Esophagus squamous epithelium (tissue), 5 donors: ENCODE measurements at places on chromosomes 3 and 15. TPM values are rescaled to one million over a fixed set of nuclear protein-coding genes. Genes with fewer than 3 reads are reported as not detected.

DNA sequence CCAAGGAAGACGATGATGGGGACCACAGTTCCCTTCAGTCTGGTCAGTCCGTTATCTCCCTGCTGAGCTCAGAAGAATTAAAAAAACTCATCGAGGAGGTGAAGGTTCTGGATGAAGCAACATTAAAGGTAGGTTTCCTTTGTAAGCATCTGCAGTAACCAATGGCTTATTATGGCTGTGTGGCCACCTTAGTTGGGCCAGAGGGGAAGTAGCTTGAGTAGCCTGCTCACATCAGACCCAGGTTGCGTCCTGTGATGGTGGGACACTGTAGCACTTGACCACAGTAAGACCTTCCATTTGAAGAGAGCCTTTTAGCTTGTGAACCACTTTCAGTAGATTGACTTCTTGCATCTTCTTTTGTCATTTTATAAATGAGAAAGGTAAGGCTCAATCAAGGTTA, 22.6 kb downstream of the STARD5 start:
- no peak overlapping the region for H3K4me3 ChIP-seq
- H3K27ac ChIP-seq: no peak overlapping the region
- H3K36me3 ChIP-seq: peaks cover 48% of the 10 kb centered on the region
- H3K27me3 ChIP-seq: no peaks in the 10 kb centered on the region
- DNase-seq: no peak
- H3K4me1 ChIP-seq: peaks cover 18% of the 10 kb centered on the region

GOLGA8M gene
- total RNA-seq: 0.57 TPM

DNA sequence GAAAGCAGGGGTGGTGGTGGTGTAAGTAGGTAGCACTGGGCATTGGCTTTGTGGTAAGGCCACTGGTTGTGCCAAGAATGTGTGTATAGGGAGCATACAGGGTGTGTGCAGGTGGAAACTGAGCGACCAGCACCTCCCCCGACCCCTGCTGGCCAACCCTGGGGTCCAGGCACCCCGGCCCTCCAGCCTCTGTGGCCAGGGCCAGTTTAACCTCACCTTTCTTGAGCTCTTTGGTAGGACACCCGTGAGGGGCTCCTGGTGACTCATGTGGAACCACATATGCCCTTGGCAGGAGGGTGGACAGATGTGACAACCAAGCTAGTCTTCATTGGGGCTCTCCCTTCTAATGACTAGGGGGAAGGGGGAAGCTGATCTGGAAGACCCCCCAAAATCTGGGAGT, 19.5 kb downstream of the SHF start:
- H3K36me3 ChIP-seq: no peaks in the 10 kb centered on the region
- H3K4me3 ChIP-seq: no peak overlapping the region
- H3K27me3 ChIP-seq: no peaks in the 10 kb centered on the region
- DNase-seq: no peak

- no peaks in the 10 kb centered on the region for H3K36me3 ChIP-seq
- no peaks in the 10 kb centered on the region for H3K27me3 ChIP-seq
- H3K4me1 ChIP-seq: no peaks in the 10 kb centered on the region
- H3K4me3 ChIP-seq: no peak overlapping the region
- no peak overlapping the region for H3K27ac ChIP-seq
Measured at GRCh38 chr3:163573324-163573723, 1505.0 kb downstream of the SI start.

PPIP5K1 gene
- 29.2 TPM for total RNA-seq

DNA sequence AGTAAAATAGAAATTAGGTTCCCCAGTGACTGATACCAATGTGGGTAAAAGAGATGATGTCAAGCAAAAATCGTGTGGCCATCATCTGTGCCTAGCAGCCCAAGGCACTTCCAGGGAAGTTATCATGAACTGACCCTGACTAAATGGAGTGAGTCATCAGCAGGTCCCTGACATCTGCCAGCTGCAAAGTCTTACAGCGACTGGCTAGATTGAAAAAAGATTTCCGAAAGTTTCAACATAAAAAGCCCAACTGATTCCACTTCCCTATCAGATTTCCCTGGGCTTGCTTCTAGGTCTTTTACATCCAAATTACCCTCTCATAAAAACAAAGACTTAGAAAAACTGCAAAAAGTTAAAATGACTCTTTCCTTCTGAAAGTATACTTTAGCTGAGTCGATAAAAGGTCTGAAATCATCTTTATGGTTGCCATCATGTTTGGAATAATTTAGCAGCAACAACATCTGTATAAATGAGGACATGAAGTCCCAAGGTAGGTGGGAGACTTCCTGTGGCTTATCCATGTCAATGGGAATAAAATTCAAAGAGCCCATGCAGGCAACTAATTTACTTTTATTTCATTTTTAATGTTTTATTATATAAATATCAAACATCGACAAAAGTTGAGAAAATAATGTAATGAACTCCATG, 342.8 kb downstream of the ERC2 start:
- no peaks in the 10 kb centered on the region for H3K27me3 ChIP-seq
- H3K4me1 ChIP-seq: no peaks in the 10 kb centered on the region
- no peak overlapping the region for H3K4me3 ChIP-seq
- H3K27ac ChIP-seq: no peak overlapping the region
- no peak for DNase-seq

GPR62 gene
- 0.09 TPM for total RNA-seq

DNA sequence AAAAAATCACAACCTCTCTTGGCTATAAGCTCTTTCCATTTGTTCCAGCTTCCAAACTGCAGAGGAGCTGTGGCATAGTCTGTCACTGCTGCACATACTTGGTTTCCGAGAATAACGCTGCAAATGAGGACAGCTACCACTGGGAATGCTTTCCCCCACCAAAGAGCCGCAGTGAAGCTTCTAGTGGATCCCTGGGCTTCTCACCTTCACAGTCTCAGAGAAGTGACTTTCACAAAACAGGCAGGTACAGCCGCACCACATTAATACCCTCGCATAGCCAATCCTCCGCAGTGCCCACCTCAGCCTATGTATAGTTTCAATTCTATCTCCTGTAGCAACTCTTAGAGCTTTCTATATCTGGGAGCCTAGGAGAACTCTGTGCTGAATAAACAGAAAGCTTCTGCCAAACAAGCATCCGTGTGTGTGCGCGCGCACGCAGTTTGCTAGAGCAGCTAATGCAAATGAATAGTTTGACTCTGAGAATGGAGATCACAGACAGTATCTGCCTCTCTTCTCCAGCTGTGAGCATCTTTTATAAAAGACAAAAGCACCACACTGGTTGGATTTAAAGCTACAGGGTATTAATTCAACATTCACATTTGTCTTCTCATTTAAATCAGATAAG, 81.9 kb upstream of the PLXND1 start:
- H3K27me3 ChIP-seq: no peaks in the 10 kb centered on the region
- peak overlapping the region; percentile 7 for H3K27ac ChIP-seq
- no peak for DNase-seq
- no peaks in the 10 kb centered on the region for H3K36me3 ChIP-seq

- H3K27ac ChIP-seq: no peak overlapping the region
- H3K4me1 ChIP-seq: peaks cover 21% of the 10 kb centered on the region
- DNase-seq: no peak
- no peaks in the 10 kb centered on the region for H3K27me3 ChIP-seq
- no peaks in the 10 kb centered on the region for H3K36me3 ChIP-seq
- no peak overlapping the region for H3K4me3 ChIP-seq
Measured at GRCh38 chr3:29936766-29937165, 655.9 kb downstream of the RBMS3 start.

IFT80 gene
- total RNA-seq: 15.6 TPM

CLSTN2 gene
- 3.8 TPM for total RNA-seq

DOCK3 gene
- total RNA-seq: 1.7 TPM

GABRR3 gene
- not detected for total RNA-seq

NOX5 gene
- 0.19 TPM for total RNA-seq
